Thoracic aorta (tissue), 2 donors: ENCODE measurements at places on chromosomes 4 and X.

GRCh38 chrX:97494756-97495372 lies 611.2 kb downstream of the RPA4 start:
- no peak for DNase-seq

DNA sequence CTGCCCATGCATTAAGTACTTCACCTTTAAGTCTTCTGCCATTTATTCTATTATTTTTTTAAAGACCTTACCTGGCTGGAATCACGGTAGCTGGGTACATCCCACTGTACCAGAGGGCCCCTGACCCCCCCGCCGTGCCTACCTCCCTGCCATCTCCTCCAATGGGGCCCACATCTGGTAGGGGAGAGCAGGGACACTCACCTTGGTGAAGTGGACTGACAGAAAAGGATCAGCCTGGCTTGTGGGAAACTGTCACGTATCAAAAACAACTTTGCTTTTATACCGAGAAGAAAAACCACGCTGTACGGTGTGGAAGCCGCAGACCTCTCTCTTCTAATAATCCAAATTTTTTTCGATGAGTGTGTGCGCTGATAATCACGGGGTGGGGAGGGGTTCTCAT lies at the start of gene FOXP3:
FOXP3 (minus strand) TSS at position 251 of the 400 bp plus-strand sequence. CDS start 6,205 bp downstream, outside the sequence.
- no peak for DNase-seq

DNA sequence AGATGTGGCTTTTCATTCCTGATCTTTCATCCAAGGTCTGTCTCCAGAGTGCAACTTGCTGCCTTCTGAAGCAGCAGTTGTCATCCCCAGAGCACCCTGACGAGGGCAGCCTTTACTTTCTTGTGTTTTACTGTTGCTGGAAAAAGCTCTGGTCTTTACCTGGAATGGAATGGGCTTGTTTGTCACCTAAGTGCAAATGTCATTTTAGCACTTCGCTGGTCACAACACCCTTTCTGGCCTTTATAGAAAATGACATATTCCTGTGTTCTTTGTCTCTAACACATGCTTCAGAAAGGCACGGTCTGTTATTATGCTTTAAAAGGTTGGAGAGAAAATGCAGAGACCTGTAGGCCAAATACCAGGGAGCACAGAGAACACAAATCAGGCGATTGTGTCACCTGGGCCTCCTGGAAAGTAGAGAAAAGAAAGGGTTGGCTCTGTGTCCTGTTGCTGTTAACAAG lies 332.7 kb upstream of the IGFBP7 start:
- DNase-seq = no peak

- DNase-seq = no peak
Measured at GRCh38 chrX:68376373-68376772, 56.9 kb downstream of the OPHN1 start.

- no peak for DNase-seq
Measured at GRCh38 chr4:180542445-180543100, 1700.6 kb upstream of the TENM3 start.
